Hindlimb muscle (tissue), 1 donor: ENCODE measurements at places on chromosomes 4 and X. TPM values are rescaled to one million over a fixed set of nuclear protein-coding genes. Genes with fewer than 3 reads are reported as not detected.

DNA sequence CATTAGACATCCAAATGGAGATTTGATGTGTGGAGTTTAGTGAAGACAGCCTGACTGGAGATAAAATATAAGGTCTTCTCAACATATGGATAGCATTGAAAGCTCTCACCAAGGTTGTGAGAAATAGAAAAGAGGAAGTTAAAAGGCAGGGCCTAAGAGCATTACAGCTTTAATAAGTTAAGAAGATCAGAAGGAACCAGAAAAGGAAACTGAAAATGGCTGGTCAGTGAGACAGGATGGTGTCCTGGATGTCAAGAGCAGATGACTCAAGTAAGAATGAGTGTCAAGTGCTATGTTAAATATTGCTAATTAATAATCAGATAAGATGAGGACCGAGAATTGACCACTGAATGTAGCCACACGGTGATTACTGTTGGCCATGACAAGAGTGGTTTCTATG lies 642.9 kb downstream of the STPG2 start:
- DNase-seq: no peak

GRCh38 chr4:28639747-28640146 lies 1779.1 kb downstream of the STIM2 start:
- DNase-seq: no peak

- DNase-seq: no peak
Measured at GRCh38 chr4:22372986-22373385, 142.9 kb downstream of the ADGRA3 start.

- no peak for DNase-seq
Measured at GRCh38 chr4:182258441-182259000, 15.3 kb downstream of the TENM3 start.

- DNase-seq: no peak
Measured at GRCh38 chr4:56976837-56977320, 527 bp downstream of the NOA1 start.

DNA sequence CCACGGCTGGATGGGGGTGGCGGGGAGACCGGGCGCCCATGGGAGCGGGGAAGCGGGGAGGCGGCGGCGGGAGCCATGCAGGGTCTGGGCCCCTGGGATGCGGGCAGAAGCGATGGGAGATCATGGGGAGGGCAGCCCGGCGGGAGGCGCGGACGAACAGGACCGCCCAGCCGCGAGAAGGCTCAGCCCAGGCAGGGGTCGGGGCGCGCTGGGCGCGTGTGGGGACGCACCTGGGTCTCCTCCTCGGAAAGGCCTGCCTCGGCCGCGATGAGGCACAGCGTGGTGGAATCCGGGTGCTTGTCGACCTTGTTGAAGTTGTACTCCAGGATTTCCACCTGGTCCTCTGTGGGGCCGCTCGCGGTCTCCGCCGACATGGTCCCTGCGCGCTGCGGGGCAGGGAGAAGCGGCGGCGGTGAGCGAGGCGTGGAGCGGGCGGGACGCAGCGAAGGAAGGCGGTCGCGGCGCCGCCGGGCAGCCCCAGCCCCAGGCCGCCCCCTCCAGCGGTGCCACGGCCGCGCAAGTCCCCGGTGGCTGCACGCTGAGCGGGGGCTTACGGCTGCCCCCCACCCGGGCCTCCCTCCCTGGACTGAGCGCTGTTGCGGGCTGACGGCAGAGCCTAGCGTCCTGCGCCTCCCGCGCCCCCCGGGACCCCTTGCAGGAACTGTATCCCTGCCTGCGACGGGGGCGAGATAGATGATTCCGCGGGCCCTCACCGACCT lies 25.3 kb downstream of the HOPX start:
- DNase-seq: no peak

- no peak for DNase-seq
Measured at GRCh38 chr4:181281451-181281850, 961.8 kb upstream of the TENM3 start.

DNA sequence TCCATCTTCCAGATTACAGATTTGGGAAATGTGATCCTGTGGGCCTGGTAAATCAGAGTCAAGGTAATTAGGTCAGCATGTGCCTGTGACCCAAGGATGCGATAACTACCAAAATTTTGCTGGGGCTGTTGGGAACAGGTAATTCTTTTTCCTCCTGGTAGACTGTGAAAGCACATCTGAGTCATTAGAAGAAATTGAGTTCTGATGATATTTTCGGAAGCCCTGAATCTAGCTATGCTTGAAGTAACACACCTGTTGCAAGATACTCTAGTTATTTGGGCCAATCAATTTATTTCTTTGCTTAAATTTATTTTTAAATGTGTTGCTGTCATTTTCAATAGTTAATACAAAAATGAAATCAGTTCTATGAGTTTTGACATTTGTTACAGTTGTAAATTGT lies 903.6 kb downstream of the RPA4 start:
- no peak for DNase-seq

GRCh38 chr4:8593264-8594096 lies 915 bp downstream of the CPZ start:
- no peak for DNase-seq

GRCh38 chr4:126658411-126658810 lies 974.3 kb upstream of the INTU start:
- no peak for DNase-seq

DNA sequence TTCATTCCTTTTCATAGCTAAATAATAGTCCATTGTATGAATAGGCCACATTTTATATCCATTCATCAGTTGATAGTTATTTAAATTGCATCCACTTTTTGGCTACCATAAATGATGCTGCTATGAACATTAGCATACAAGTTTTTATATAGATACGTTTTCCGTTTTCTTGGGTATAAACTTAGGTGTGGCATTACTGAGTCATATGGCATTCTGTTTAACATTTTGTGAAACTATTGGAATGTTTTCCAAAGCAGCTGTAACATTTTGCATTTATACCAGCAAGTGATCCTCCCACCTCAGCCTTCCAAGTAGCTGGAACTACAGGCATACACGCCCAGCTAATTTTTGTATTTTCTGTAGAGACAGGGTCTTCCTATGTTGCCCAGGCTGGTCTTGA lies 26.3 kb downstream of the CLDN2 start:
- DNase-seq: no peak

- DNase-seq: no peak
Measured at GRCh38 chrX:123189338-123189737, 5.3 kb downstream of the GRIA3 start.

Gene CLDN2
- 0.48 TPM for polyA plus RNA-seq

Gene SOWAHB
- polyA plus RNA-seq: 0.06 TPM

Gene STBD1
- polyA plus RNA-seq: 51.9 TPM

Gene FAM193A
- polyA plus RNA-seq: 23.6 TPM

Gene TCEAL8
- polyA plus RNA-seq: 79.7 TPM

Gene SPP1
- polyA plus RNA-seq: 196 TPM
